GM12878 (cell line): ENCODE measurements at places on chromosomes 2 and 18. TPM values are rescaled to one million over a fixed set of nuclear protein-coding genes. Genes with fewer than 3 reads are reported as not detected.

DNA sequence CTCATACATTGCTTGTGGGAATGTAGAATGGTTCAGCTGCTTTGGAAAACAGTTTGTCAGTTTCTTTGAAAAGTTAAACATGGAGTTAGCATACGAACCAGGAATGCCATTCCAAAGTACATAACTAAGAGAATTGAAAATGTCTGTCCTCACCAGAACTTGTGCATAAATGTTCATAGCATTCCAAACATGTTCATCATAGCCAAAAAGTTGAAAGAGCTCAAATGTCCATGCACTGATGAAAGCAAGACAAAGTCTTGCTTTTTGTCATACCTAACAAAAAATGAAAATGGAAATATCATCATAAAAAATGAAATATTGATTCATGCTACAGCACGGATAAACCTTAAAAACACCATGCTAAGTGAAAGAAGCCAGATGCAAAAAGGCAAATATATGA lies 408.8 kb upstream of the UBE2E3 start:
- DNase-seq = no peak

KCNJ13 gene
- polyA plus RNA-seq = 0.38 and 0.68 TPM in 2 replicates

UGT1A5 gene
- not detected in 2 replicates for polyA plus RNA-seq

GRCh38 chr2:120587279-120587996 lies 148.2 kb upstream of the GLI2 start:
- no peak for DNase-seq

TRIM43 gene
- not detected in 2 replicates for polyA plus RNA-seq

UGT1A1 gene
- polyA plus RNA-seq = not detected in 2 replicates

- no peak for DNase-seq
Measured at GRCh38 chr2:14565666-14566065, 66.9 kb upstream of the LRATD1 start.

- DNase-seq = peak; percentile 80
Measured at GRCh38 chr2:231720987-231721966, 13.0 kb downstream of the PTMA start.

- no peak for DNase-seq
Measured at GRCh38 chr2:191341436-191341835, 96.2 kb downstream of the MYO1B start.

- no peak for DNase-seq
Measured at GRCh38 chr2:66228128-66228547, 206.8 kb upstream of the MEIS1 start.

DNA sequence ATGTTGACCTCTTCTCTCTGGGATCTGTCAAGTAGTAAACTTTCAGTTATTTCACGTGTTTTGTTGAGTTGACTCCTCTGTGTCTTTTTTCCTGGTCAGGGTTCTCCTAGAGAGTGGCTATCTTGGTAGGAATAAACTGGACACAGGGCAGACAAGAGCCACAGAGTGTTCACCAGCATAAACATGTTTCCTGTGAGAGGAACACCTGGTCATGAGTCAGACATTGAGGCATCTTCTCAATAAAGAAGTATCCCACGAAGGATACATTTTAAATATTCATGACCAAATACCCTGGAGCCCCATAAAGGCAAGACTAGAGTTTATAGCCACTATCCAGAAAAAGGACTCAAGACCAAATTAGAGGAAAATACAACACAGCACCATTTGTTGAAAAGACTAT lies 269.7 kb upstream of the ZNF521 start:
- DNase-seq = no peak

CCBE1 gene
- polyA plus RNA-seq = 0.10 TPM in 1 of 2 replicates, not detected in the other

MTCL1 gene
- polyA plus RNA-seq = 0.20 TPM in 1 of 2 replicates, not detected in the other

GRCh38 chr2:122323927-122324326 lies 568.5 kb downstream of the TSN start:
- no peak for DNase-seq

ZSWIM2 gene
- polyA plus RNA-seq = not detected in 2 replicates
